ENCODE measurements at places on chromosomes 2 and 18.

DNA sequence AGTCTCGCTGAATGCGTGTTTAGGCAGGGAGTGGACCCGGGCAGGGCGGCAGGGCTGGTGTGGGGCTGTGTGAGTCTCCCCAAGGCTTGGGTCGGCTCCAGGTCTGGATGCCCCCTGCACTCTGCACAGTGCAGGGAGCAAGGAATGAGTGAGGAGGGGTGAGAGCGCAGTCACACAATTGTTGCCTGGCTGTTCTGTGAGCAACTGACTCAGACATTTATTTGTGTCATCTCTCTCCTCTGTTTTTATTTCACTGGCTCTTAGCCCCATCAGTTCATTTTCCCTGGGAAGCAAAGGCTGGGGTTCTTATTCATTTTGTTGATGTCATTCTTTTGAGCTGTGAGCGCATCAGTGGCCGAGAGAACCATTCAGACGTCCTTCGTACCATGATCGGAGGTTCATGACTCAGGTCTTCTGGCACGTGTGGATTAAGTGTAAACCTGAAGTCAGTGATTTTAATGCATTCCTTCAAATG lies 61.1 kb downstream of the GATA6 start:
- no peak for DNase-seq

DNA sequence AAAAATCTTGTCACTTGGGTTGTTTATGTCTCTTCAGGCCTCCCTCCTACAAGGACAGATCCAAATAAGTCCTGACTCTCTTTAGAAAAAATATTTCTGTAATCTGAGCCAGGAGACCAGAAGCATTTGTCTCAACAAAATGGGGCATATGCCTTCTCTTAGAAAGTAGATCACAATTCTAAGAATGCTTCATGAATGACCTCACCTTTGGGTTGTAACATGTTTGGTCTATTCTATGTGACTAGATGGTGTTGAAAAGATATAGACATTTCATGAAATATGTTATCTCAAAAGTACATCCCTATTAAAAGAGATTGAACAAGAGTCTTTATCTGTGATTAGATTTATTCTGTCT lies 159.0 kb upstream of the SETBP1 start:
- DNase-seq = no peak

- no peak for DNase-seq
These were observed 183.4 kb upstream of the TANK start for GRCh38 chr2:160976797-160977196.

- no peak for DNase-seq
These were observed 149.6 kb upstream of the GALNT5 start for GRCh38 chr2:157107877-157108276.

- DNase-seq = no peak
These were observed 92.2 kb upstream of the MBOAT2 start for GRCh38 chr2:9095690-9096089.

DNA sequence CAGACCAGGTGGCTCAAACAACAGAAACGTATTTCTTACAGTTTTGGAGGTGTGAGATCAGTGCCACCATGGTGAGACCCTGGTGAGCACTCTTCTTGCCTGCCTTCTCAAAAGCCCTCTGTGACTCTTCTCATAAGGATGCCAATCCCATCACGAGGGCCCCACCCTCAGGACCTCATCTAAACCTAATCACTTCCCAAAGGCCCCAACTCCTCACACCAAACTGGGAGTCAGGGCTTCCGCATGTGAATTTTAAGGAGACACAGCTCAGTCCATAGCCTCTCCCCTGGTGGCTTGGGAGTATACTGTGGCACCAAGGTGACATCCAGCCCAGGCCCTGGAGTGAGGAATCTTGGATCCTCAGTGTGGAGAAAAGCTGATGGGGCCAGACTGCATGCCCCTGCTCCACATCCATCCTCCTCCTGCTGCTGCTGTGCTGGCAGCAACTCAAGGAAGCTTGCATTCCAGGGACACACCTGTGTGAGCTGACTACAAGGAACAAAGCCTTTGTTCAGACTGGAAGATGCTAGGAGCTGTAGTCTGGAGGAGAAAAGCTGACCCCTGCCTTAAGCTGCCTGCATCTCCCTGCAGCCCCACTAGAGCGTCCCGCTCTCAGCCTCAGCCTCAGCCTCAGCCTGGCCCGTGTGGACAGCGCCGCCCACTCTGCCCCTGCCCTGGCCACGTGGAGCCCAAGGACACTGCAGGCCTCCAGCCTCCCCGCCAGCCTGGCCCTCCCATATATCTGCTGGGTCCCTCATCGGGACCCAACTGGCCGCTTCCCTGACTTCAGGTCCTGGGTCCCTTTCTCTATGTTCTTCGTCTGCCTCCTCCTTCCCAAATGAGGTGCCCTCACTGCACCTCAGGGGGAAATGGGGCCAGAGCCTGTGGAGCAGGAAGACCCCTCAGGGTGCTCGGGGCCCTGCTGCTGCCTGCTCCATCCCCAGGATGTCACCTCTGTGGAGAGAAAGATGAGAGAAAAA lies 87.8 kb upstream of the RAB6C start:
- no peak for DNase-seq

DNA sequence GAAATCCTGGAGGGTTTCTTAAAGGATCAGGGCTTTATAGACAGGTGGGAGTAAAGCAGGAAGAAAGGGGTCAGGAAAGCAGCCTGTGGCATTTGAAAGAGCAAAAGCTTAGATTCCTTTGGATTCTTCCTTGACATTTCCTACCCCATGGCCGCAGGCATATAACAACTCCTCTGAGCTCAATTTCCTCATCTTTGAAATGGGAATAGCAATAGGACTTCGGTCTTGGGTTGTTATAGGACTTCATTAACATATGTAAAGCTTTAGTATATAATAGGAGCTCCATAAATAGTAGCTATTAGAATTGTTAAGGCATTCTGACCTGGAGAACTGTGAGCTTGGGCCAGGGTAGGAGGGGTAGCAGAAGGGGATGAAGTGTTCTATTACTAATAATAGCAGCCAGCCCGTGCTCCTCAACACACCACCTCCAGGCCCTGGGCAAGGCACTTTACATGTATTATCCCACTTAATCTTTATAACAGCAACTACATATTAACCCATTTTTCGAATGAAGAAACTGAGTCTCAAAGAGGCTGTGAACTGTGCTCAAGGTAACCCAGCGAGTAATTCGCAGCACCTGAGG lies 10.6 kb downstream of the ZFP36L2 start:
- no peak for DNase-seq

DNA sequence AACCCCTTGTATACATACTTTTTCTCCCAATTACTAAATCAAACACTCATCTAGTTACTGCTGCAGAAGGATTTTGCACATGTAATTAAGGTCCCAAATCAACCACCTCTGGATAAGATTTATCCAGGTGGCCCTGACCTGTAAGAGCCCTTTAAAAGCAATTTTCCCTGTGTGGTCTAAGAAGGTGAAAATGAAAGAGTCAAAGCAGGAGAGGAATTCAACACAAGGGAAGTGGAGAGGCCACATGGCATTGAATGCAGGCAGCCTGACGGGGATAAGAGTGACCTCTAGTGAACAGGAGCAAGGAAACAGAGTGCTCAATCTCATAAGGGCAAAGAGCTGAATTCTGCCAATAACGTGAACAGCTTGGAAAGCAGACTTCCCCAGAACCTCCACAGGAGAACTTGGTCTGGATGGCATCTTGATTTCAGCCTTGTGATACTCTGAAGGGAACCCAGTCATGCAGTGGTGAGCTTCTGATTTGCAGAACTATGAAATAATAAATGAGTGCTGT lies 27.2 kb downstream of the PPP3R1 start:
- no peak for DNase-seq

GRCh38 chr18:22200611-22201225 lies 31.3 kb downstream of the GATA6 start:
- no peak for DNase-seq
